Upper lobe of left lung (tissue), 6 donors: ENCODE measurements at places on chromosomes 13 and 19. TPM values are rescaled to one million over a fixed set of nuclear protein-coding genes. Genes with fewer than 3 reads are reported as not detected.

Gene PRRG2
- total RNA-seq: 3.8 TPM

Gene FGF21
- not detected for total RNA-seq

Gene TMEM150B
- 26.0 TPM for total RNA-seq

Gene WDR88
- not detected for total RNA-seq

Gene CEACAM1
- total RNA-seq: 9.9 TPM

Gene PSG11
- not detected for total RNA-seq

Gene IL12RB1
- 2.6 TPM for total RNA-seq

Gene ZNF175
- 23.3 TPM for total RNA-seq

Gene OR7D2
- total RNA-seq: not detected

Gene CRTC1
- total RNA-seq: 18.0 TPM

Gene DCT
- total RNA-seq: 0.20 TPM

Gene DKKL1
- not detected for total RNA-seq

Gene LSM7
- total RNA-seq: 84.6 TPM

Gene SLITRK5
- total RNA-seq: under 0.01 TPM

Gene NTF4
- 5.6 TPM for total RNA-seq

Gene PRODH2
- total RNA-seq: not detected

- peak; percentile 77 for DNase-seq
These were observed 36.4 kb upstream of the IGFL4 start for GRCh38 chr19:46076951-46077814.

- DNase-seq: no peak
These were observed 64.2 kb downstream of the CCDC70 start for GRCh38 chr13:51925865-51926527.

GRCh38 chr13:60311527-60311926, 85.5 kb upstream of the TDRD3 start:
- DNase-seq: no peak

- no peak for DNase-seq
These were observed 60.4 kb downstream of the ADGRE1 start for GRCh38 chr19:6947745-6948144.

- no peak for DNase-seq
These were observed 18.8 kb downstream of the CYTH2 start for GRCh38 chr19:48487948-48488347.

- DNase-seq: no peak
These were observed 8.5 kb upstream of the ABHD17A start for GRCh38 chr19:1893791-1894190.

- no peak for DNase-seq
These were observed 2.5 kb upstream of the GPR42 start for GRCh38 chr19:35368378-35368777.

- DNase-seq: no peak
These were observed 211.9 kb downstream of the ZNF536 start for GRCh38 chr19:30584090-30584489.

GRCh38 chr19:44776402-44777096, 1.1 kb upstream of the CBLC start:
- DNase-seq: peak; percentile 75

- peak; percentile 25 for DNase-seq
These were observed 9.3 kb upstream of the SYT5 start for GRCh38 chr19:55189403-55189835.

DNA sequence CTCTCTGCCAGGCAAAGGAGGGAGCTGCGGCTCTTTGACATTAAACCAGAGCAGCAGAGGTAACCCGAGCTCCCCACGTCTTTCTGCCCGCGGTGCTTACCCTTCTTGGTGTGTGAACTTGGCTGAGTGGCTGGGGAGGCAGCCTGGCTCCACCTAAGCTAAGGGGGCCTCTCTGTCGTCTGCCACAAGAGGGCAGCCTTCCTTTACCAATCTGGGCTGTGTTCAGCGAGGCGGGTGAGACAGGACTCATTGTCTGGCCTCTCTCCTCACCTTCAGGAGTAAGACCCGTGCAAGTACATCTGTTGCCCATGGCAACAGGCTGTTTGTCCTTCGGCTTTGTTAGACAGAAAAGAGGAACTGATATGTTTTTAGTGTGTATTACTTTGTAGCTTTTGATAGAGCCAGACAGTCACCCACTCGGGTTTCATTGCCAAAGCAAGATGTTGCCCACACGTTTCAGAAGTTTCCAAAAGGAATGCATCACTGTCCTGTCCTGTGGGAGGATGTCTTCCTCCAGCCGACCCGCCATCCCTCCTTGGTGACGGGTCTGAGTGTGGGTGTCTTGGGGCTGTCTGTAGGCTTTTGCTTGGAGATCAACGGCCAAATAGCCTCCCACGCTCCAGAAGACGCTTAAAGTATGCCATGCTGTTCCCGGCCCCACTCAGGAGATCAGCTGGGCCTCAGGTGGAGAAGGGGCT, 4.6 kb downstream of the POP4 start:
- DNase-seq: no peak

DNA sequence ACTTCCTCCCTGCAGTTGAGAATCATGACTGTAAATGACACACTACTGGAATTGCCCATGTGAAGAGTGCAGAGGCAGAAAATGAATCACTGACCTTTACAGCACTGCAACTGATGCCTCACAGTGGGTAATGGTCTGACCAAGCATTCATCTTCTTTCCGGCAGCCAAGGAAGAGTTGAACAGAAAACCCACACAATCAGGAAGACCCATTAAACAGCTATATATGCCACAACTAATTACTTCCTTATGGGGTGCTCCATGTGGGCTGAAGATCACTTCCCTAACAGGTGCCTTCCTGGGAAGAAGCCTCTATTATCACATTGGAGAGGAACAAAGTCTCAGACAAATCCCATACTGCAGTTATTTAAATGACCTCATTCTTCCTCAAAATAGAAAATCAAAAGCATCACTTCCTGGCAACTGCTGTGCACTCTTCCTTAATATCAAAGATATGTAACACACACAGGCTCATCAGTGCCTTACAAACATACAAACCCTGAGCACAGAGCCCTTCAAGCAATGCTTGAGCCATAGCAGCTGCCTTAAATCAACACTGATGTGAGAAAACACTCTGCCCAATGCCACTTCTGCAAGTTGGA, 45.8 kb downstream of the RUBCNL start:
- no peak for DNase-seq

GRCh38 chr19:58395220-58395978, at the start of gene RNF225:
Gene RNF225, plus strand, starts transcription at chr19:58395656. Its CDS starts 434 bp downstream, at chr19:58396090.
- DNase-seq: peak; percentile 86

DNA sequence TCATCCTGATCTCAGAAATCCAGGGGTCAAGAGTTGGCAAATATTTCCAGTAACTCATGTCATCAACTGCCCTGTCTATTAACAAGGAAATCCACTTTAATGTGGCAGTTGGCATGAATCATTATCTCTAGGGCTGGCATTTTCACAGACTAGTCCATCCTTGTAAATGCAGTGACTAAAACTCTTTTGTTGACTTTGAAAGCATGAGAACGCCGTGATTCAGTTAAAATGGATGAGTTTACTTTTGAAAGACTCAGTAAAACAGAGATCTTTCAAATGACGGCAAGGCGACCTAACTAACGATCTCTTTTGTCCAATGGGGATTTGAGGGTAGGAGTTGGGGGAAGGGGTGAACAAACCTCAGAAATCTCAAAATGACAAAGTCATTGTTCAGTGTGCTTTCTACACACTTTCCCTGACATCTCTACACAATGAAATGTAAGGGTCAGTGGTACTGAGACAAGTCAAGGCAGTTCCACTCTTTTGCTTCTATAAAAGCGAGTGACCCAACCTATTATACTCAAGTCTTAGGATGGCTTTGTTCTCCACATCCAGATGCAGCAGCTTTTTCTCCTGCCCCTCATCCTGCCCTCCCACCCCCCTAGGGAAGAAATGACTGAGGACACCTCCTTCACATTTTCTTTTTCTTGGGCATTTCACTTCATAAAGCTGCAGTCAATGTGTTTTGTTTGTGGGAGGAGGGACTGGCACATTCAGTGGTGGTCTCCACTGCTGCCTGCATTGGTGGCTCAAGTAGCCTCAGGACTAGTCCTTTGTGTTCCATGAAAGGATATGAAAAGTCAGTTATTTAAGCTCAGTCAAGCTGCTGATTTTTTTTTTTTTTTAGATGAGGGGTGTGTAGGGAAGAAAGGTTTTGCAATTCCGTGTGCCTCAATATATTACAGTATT, 200.5 kb downstream of the ABCC4 start:
- no peak for DNase-seq

DNA sequence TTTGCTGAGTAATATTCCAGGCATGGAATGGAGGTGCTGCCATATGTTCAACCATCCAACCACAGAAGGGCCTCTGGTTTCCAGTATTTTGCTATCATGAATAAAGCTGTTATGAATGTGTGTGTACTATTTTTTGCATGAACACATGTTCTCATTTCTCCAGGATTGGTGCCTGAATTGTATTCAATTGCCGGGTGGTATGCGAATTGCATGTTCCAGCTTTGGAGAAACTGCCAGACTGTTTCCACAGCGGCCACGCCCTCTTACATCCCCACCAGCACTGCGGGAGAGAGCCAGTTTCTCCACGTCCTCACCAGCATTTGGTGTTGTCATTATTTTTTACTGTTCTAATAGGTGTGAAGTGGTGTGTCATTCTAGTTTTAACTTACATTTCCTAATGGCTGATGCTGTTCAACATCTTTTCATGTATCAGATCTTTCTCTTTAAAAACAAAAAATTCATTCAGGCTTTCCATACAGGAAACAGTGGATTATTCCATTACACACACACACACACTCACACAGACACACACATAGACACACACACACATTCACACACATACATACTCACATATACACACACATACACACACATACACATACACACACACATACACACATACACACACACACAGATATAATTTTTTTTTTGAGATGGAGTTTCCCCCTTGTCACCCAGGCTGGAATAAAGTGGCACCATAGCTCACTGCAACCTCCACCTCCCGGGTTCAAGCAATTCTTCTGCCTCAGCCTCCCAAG, 154.1 kb downstream of the PTPRS start:
- DNase-seq: no peak

- no peak for DNase-seq
These were observed 3.4 kb upstream of the FCGBP start for GRCh38 chr19:39937787-39938186.

- peak; percentile 54 for DNase-seq
These were observed 109.6 kb upstream of the SERP2 start for GRCh38 chr13:44263751-44264620.

GRCh38 chr13:74661851-74662250, 527.6 kb upstream of the KLF12 start:
- DNase-seq: no peak

DNA sequence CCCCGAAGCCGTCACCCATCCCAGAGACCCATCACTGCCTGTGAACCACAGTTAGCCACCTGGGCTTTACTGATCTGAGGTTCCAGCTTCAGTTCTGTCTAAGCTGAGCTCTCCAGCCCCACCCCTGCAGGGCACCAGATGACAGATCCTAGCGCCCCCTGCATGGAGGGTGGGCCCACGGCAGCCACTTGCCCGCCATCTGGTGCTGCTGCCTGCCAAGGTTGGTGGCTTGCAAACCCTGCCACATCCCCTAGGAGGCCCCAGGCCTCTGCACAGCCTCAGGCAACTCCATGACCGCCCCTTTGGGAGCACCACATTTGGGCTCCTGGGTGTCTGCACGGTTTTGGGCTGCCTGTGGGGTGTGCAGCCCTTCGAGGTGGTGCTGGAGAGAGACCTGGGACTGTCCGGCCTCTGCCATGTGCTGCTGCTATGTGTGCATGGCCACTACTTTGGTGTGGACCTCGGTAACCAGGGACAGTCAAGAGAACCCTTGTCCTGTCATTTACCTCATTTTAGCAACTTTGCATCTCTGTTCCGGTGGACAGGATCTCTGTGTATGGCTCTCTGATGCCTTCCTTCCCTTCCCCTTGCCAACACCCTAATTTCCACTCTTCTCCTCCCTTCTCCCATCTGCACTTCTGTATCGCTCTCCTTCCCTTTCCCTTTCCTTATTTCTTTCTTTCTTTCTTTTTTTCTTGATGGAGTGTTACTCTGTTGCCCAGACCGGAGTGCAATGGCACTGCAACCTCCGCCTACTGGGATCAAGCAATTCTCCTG, 17.4 kb upstream of the SDHAF1 start:
- peak; percentile 66 for DNase-seq

GRCh38 chr19:46357846-46358583, 11.1 kb downstream of the PPP5C start:
- DNase-seq: no peak

DNA sequence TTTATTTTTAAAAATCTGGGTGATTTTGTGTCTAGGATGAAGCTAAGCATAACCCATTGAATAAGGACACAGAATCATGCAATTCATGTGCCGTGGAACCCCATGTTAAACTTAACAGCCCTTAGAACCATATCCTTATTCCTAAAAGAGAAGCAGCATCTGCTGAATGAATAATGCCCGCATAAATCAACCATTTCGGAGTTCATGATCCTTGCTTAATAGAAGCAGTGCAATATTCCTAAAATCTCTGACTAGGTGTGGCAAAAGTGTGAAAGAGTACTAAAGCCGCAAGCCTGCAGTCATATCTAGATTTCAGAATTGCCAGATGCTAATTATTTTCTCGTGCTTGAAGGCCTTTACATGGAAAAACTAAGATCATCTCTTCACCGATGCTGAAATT, 33.6 kb upstream of the ARGLU1 start:
- DNase-seq: no peak

DNA sequence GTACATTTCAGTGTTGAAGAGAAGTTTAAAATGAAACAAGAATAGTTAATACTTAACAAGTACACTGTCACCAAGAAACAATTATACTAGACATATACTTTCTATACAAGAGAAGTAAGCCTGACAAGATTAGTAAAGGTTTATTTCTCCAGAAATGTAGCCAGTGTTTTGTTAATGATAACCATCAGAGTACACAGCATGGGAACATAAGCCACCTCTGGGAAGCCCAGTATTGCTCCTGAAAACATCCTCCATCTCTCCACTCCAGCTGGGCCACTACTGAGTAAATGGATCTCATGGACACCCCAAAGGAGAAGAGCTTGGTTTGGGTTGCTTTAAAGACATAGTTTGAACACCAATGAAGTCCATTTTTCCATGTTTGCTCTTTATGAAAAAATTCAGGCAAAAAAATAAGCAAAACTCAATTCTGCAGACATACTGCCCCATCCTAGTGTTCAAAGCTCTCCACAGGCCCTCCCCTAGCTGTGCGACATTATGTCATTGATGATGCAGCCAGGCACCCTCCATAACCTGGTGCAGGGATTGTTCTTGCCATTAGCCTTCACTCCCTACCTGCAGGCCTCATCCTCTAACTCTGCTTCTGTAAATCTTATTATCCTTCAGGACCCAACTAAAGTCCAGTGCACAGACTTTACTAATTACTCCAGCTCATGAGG, 61.9 kb downstream of the LHFPL6 start:
- no peak for DNase-seq

GRCh38 chr13:39836038-39836437, 180.6 kb downstream of the COG6 start:
- no peak for DNase-seq

GRCh38 chr13:100300708-100301107, 211.8 kb downstream of the PCCA start:
- no peak for DNase-seq

DNA sequence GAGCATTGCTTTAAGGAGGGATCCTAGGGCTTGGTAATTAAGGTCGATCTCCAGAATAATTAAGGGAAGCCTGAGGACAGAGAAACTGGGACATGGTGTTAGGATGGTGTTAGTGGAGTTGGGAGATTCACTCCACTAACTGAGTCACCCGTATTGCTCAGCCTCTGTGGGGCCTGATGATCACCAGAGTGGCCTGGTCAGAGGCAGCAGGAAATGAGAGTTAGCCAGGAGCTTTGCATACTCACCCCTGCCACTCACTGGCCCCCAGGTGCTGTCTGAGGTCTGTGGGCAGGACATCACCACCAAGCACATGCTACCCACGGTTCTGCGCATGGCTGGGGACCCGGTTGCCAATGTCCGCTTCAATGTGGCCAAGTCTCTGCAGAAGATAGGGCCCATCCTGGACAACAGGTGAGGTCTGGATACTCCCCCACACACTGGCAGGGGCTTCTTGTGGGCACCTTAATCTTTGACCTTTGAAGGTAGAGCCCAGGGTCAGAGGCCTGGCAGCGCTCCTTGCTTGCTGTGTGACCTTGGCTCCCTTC, 32.1 kb downstream of the PPP2R1A start:
- no peak for DNase-seq
